Renal cortical epithelial cell (primary cell): ENCODE measurements at places on chromosomes 2 and 18. TPM values are rescaled to one million over a fixed set of nuclear protein-coding genes. Genes with fewer than 3 reads are reported as not detected.

DNA sequence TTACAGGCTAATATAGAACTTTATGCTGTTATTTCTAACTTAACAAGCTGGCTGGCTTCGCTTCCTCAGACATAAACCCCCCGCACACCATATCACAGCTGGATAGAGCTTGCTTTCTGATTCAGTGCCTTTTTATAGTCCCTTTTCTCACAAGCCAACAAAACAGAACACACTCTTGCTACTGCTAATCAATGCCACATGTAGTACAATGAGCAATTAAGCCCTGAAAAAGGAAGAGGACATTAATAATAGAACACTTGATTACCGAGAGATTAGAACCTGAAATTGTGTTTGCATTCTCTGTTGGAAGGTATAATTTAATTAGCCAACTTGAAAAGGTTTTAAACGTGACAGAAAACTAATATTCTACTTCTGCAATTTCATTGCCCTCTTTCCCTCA is 267.7 kb upstream of the CYRIA start:
- DNase-seq, result no peak

- no peak for DNase-seq
Measured at GRCh38 chr2:85444629-85445172, 26.2 kb downstream of the SH2D6 start.

DNA sequence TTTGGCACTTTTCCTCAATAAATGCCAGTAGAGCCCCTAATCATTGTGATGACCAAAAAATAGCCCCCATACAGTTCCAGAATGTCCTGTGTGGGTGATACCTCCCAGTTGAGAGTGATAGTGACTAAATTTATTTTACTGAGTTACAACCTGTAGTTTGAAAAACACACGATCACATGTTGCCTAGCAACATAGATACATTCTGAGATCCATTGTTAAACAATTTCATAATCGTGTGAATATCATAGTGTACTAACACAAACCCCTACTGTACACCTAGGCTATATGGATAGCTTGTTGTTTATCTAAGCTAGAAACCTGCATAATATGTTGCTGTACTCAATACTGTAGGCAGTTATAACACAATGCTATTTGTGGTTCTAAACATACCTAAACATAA is 30.6 kb downstream of the KCMF1 start:
- DNase-seq, result no peak

- no peak for DNase-seq
Measured at GRCh38 chr2:183495589-183496267, 371.5 kb downstream of the NUP35 start.

- DNase-seq, result no peak
Measured at GRCh38 chr2:66171530-66171929, 263.4 kb upstream of the MEIS1 start.

DNA sequence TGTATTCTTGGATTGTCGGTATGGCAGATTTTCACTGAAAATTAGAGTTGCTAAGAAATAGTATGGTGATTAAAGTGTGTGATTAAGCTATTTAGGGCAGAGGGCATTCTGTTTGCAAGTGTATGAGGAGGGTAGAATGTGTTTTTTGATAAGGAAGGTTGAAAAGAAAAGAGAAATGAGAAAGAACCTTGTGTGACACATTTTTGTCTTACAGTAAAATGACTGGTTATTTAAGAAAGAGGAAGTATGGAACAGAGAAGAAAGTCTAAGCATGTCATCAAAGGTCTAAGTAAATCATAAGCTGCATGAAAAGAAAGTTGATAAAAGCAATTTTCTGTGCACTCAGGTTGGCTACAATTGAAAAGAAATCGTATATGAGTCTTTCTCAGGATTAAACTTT is 5.2 kb upstream of the RSAD2 start:
- DNase-seq, result no peak

DNA sequence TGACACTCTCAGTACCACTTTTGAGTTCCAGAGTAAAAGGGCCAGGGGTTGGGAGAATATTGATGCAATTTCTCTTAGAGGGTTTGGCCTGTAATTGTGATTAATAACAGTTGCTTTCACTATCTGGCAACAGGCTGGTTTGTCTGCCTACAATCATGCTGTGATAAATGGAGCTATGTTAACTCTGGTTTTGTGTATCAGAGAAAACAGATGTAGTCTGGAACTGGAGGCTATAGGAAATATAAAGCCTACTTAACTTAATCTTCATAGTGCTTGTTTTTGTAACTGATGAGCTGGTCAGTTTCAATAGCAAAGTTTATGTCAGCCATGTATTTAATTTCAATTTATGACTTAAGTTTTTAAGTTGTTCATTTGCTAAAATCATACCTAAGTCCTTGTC is 138.0 kb downstream of the AGPS start:
- DNase-seq, result no peak

- no peak for DNase-seq
Measured at GRCh38 chr2:51920509-51920908, 888.6 kb upstream of the NRXN1 start.

DNA sequence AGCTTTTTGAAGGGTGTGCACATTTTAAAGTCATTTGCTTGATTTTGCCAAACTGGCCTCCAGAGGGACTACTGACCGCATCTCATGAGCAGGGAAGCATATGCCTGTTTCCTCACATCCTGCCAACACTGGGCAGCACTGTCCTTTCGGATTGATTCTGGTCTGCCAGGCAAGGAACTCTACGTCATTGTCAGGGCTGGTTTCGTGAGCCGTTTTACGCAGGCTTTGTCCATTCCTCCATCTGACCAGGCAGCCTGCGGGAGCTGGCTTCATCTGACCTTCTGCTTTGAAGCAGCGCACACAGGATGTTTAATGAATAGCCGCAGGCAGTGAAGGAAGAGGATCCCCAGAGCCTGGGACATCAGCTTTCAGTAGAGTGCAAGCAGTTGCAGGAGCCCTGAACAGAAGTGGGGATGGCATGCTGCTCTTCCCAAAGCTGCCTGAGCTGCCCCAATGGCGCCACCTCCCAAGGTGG is 46.3 kb upstream of the SEMA4C start:
- DNase-seq, result no peak

- DNase-seq, result no peak
Measured at GRCh38 chr2:99787769-99788382, 298.1 kb upstream of the REV1 start.

- DNase-seq, result no peak
Measured at GRCh38 chr2:132752421-132753206, 82.6 kb upstream of the LYPD1 start.

DNA sequence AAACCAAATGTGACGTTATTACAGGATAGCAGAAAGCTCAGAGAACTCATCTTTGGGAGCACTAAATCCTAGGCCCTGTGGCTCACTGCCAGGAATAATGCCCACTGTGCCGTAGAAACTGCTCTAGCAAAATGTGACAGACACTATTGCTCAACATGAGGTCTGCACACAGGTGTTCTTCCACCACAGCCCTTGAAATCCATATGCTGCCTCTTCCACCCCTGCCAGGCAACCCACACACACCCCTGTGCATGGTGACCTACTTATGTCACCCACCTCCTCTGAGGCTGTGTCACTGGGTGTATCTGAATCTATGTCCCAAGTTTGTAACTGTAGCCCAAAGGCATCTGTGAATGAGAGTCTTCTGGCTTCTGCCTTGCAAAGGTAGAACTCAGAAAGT is 66.1 kb upstream of the MBOAT2 start:
- DNase-seq, result no peak

- no peak for DNase-seq
Measured at GRCh38 chr2:165793779-165794535, at the start of gene GALNT3. TSS of gene GALNT3 (minus strand) at chr2:165794247. CDS start at chr2:165770700, 23,547 bp downstream.

GRCh38 chr2:140158259-140158658 is 1378.1 kb upstream of the NXPH2 start:
- no peak for DNase-seq

DNA sequence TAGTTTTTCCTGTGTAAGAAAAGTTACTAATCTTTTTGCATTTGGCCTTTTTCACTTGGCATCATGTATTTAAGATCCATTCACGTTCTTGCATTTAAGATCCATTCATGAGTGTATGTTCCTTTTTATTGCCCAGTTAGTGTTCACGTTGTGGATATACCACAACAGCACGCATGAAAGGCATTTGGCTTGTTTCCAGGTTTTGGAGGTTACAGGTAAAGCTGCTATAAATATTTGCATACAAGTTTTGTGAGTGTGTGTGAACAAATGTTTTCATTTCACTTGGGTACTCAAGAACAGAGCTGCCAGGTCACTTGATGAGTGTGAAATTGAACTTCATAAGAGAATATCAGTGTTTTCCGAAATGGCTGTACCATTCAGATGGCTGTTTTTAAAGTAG is 121.2 kb downstream of the CCBE1 start:
- no peak for DNase-seq

DNA sequence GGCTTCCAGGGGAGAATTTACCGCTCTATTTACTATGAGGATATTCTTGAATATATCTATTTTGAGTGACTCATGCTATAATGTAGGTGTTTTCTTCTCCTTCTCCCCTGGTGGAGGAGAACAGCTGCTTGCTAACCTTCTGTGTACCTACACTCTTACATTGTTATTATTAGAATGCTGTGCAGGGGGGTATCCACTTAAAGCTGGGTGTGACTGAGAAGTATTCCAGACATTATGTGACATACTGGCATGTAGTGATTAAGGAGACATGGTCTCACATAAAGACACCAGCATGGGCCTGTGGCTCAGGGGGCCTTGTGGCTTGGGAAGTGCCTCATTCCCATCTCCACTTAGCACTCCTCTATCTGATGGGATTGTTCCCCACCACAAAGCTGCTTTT is 287.9 kb downstream of the PTPRM start:
- DNase-seq, result no peak

- no peak for DNase-seq
Measured at GRCh38 chr18:6476880-6477279, 62.2 kb upstream of the L3MBTL4 start.

DNA sequence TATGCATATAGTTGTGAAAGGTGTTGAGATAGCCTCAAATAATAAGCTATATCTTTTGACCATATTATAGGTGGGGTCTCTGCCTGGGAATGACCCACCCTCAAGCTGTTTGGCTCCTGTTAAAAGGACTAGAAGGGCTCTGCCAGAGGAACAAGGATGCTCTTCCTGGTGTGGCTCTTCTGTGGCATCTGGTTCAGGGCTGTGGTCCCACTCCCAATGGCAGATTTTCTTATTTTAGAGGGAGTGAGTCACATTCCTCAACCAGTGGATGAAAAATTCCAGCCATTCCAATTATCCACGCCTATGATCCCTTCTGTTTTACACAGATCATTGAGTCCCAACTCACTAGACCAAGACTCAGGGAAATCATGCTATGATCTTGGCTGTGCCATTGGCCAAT is 119.9 kb downstream of the PARD3B start:
- peak; percentile 97 for DNase-seq

DNA sequence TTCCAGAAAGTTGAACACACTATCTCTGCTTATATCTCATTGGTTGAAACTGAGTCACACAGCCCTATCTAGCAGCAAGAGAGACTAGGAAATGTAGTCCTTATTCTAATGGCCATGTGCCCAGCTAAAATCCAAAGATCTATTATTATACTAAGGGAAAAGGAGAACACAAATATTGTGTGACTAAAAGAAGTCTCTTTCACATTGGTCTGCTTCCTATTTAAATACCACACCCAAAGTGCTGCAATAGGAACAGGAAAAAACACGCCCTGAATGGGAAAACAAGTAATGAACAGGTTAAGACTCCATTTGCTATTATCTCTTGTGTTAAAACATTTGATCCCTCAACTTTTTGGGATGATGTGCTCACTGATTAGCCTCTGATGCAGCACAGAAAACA is 86.8 kb upstream of the BARD1 start:
- no peak for DNase-seq

GRCh38 chr18:23205980-23206379 is 70.7 kb downstream of the CABLES1 start:
- DNase-seq, result no peak

GRCh38 chr18:23032030-23032582 is 99.0 kb downstream of the RBBP8 start:
- DNase-seq, result peak; percentile 87

DNA sequence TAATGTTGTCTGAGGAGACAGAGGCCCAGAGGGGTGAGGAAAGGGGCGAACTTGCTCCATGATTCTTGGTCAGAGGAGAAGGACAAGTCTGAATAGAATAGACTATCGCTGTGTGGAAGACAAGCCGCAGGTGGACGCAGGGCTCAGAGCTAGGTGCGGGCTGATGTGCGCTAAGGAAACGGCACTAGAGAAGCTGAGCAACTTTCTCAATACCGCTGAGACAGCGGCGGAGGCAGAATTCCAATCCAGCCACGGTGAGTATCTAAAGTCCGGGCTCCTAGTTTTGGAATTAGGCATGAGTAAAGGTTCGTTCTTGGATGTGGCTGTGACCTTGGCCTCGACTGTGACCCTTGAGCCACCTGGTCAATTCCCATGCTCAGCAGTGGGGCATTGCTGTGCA is 47.8 kb downstream of the CAPN13 start:
- no peak for DNase-seq

- peak; percentile 16 for DNase-seq
Measured at GRCh38 chr18:53458268-53458667, 766.2 kb downstream of the MBD2 start.

- DNase-seq, result no peak
Measured at GRCh38 chr18:13889671-13890070, 25.7 kb downstream of the MC2R start.

Gene ZNF396
- total RNA-seq, result 2.1 and 6.0 TPM in 2 replicates

Gene C2orf81
- total RNA-seq, result 1.4 and 3.9 TPM in 2 replicates

Gene BCL11A
- total RNA-seq, result 0.80 and 1.0 TPM in 2 replicates

Gene XDH
- 2.0 and 25.9 TPM in 2 replicates for total RNA-seq

Gene NEURL3
- total RNA-seq, result 9.0 and 31.1 TPM in 2 replicates

Gene TMEM163
- total RNA-seq, result 3.6 and 6.7 TPM in 2 replicates

Gene FBLN7
- 0.15 and 0.52 TPM in 2 replicates for total RNA-seq

Gene MAB21L4
- 0.10 and 5.2 TPM in 2 replicates for total RNA-seq

Gene IL1F10
- total RNA-seq, result not detected in 2 replicates

Gene PKDCC
- 2.1 and 2.4 TPM in 2 replicates for total RNA-seq

Gene CDK5R2
- 0.10 TPM in 1 of 2 replicates, not detected in the other for total RNA-seq

Gene DIPK1C
- total RNA-seq, result not detected in 2 replicates

Gene CRYGC
- not detected in 2 replicates for total RNA-seq

Gene FAM117B
- total RNA-seq, result 1.9 and 11.1 TPM in 2 replicates

Gene MBD5
- 6.1 and 46.5 TPM in 2 replicates for total RNA-seq

Gene ZAP70
- not detected in 2 replicates for total RNA-seq

Gene COLEC11
- total RNA-seq, result not detected in 2 replicates
